Urothelium cell line (cell line): ENCODE measurements at places on chromosomes 11 and 22.

- no peak for DNase-seq
These were observed 380.0 kb upstream of the CCDC90B start for GRCh38 chr11:83666149-83666548.

GRCh38 chr22:37075046-37075445, 23.5 kb downstream of the KCTD17 start:
- no peak for DNase-seq

- no peak for DNase-seq
These were observed 59.6 kb upstream of the ADORA2A start for GRCh38 chr22:24367841-24368240.

DNA sequence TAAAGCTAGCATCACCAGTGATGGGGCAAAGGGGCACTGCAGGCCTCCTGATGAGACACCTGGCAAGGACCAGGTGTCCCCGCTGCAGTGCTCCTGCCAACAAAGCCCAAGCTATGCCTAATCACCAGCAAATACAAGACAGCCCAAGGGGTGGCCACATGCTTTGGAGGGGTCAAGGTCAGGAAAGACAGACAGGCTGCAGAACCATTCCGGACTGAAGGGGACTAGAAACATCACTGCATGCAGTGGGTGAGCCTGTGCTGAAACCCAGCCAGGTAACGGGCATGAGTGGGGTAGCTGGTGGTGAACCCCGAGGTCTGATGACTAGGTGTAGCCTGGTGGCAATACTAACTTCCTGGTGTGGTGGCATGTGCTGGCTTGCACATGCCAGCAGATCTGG, 111.1 kb downstream of the MED15 start:
- no peak for DNase-seq

DNA sequence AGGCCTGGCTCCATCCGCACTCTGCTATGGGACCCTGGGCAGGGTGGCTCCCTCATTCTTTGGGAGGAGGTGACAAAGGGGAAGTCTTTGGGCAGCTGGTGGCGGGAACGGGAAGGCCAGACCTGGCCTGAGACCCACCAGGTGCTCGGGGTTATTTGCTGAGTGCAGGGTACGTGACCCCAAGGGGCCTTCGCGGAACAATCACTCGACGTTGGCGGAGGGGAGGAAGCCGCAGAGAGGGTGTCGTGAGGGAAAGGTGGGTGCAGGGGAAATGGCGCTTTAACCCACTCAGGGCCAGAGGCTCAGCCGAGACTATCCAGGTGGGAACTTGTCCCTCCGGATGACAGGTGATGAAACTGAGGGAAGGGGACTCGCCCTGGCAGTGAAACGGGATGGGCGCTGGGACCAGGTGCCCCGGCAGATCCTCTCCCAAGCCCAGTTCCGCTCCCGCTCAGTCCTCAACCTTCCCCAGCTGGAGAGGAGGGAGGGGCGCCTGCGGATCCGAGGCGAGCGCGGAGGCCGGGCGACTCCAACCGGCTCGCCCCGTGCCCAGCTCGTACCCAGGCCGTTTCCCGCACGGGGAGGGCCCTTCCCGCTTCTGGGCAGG, 911 bp downstream of the A4GALT start:
- no peak for DNase-seq

DNA sequence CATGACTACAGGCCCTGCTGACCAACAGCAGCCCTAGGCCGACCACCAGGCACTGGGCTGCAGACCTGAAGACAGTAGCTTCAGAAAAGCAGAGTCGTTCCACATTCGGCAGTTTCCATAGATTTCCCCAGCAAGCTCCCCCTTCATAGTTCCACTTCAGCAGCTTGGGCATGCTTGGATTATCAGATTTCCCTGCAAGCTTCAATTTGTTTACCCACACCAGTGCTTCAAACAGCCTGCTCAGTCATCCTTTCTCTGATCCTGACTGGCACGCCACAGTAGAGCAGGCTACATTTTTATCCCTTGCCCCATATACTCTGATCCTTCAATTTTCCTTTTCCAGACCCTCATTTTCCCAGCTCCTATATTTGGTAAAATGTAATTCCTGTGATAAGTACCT, 51.1 kb upstream of the CFAP300 start:
- no peak for DNase-seq
